Urinary bladder (tissue), 4 donors: ENCODE measurements at places on chromosomes 16 and 17. TPM values are rescaled to one million over a fixed set of nuclear protein-coding genes. Genes with fewer than 3 reads are reported as not detected.

The RUNDC3A gene
- 2.0 TPM for total RNA-seq

The MYO15A gene
- total RNA-seq = 1.2 TPM

The ZKSCAN2 gene
- 6.8 TPM for total RNA-seq

The MYH11 gene
- 1,069 TPM for total RNA-seq

The CA10 gene
- total RNA-seq = 2.2 TPM

- DNase-seq = no peak
Measured at GRCh38 chr17:28471531-28472342, 1.7 kb upstream of the SLC13A2 start.

DNA sequence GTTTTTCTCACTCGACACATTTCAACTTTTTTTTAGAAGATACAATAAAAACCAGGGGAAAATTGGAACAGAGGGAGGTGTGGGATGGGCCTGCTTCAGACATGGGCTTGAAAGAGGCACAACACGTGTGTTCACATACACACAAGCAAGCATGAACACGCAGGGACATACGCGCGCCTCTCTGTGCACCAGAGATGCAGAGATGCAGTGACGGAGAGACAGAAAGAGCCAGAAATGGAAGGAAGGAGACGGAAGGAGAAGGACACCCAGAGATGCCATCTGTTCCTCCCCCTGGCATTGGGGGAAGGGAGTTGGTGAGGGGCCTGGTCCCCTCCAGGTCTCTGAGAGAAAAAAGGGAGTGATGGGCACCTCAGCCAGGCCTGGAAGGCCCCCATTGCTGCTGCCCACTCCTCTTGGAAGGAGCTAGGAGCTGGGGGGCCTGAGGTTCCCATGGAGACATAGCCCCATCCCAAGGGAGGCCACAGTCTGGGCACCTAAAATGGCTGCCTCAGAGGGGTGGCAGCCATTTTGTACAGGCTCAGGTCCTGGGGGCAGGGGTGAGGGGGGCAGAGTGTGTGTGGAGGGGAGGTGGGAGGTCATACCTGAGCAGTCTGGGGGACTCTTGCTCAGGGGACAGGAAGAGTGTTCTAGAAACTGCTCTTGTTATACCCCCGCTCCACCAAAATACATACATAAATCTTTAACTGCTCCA is 3.8 kb upstream of the NEUROD2 start:
- DNase-seq = no peak

GRCh38 chr16:31157136-31157535 is 7.3 kb upstream of the PRSS36 start:
- DNase-seq = no peak

DNA sequence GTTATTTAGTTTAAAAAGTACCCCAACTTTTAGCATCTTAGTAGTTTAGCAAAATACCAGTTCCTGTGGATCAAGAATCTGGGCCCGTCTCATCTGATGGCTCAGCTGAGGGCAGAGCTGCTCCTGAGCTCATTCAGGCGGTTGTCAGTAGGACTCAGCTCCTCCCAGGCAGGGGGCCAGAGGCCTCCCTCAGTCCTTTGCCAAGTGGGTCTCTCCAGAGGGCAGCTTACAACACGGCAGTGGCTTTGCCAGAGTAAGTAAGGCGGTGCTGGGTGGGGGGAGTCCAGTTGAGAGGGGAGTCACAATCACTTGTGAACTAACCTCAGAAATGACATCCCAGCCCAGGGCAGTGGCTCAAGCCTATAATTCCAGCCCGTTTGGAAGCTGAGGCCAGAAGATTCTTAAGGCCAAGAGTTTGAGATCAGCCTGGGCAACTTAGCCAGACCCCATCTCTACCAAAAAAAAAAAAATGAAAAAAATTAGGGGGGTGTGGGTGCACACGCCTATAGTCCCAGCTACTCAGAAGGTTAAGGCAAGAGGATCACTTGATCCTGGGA is 81.5 kb upstream of the MED9 start:
- DNase-seq = no peak

DNA sequence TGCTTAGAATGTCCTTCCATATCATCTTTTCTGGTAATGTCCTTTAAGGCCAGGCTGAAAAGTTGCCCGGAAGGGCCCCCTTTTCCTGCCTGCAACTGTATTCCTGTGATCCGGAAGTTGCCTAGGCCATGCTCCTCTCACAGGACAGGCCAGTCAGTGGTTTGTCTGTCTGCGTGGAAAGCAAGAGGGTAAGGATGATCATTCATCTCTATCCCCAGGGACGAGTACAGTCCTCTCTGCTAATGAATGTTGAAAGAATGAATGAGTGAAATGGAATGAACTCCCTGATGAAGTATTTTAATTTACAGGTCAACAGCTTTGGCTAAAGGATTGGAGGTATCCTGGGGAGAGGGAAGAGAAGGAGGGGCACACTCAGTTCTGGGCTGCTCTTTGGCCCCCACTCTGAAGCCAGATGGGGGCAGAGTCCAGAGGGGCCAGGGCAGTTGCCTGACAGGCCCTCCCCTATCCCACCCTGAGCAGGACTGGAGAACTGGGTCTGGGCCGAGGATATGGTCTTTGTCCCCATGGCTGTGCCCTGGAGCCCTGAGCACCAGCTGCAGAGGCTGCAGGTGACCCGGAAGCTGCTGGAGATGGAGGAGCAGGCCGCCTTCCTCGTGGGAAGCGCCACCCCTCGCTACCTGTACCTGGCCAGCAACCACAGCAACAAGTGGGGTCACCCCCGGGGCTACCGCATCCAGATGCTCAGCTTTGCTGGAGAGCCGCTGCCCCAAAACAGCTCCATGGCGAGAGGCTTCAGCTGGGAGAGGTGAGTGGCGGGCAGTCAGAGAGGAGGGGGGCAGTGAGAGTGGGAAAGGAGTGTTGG is 3.2 kb downstream of the AOC3 start:
- DNase-seq = no peak

DNA sequence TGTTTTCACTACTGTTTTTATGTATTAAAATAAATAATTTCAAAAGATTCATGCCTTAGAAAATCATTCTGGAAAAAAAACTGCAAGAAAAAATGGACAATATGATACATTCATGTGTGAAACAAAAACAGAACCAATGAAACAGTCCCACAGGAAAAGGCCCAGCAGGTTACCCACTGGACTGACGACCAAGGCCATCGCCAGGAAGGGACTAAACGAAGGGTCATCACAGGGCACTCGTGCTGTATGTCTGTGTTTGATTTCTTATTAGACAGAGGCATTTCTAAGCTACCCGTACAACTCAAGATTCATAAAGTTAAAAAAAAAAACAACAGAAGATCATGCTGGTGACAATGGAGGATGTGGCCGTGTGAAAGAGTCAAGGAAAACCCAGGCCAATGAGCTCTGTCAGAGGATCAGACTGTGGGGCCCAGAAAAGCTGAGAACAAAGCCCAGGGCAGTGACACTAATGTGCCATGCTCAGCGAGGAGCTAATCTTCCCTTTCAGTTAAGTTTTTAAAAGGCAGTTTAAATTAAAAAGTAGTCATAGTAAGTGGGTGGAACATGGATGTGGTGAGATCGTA is 31.8 kb downstream of the NSMCE1 start:
- DNase-seq = no peak

- no peak for DNase-seq
Measured at GRCh38 chr17:66746736-66747135, 88.2 kb upstream of the CACNG5 start.

DNA sequence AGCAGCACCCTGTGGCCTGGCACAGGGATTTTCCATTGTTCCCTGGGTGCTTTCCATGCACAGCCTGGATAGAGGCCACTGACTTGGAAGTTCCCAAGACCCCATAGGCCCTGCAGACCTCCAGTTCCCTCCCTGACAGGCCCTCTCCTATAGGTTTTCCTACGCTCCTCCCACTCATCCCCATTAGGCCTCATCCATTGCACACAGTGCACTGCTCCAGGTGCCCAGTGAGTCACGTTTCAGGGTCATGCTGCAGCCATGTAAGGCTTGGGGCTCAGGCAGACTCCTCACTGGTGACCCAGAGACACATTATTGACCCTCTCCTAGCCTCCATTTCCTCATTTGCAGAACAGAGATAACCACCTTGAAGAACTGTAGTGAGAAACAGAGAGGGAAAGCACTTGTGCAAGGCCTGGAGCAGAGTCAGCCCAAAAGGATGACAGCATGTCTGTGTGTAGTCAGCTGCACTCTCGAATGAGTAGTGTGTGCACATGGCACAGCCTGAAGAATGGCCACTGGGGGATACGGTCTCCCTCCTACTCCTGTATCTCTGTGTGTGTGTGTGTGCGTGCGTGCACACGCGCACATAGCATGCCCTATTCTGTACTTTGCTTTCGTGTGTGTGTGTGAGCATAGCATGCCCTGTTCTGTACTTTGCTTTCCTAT is 26.8 kb downstream of the DRC3 start:
- no peak for DNase-seq

DNA sequence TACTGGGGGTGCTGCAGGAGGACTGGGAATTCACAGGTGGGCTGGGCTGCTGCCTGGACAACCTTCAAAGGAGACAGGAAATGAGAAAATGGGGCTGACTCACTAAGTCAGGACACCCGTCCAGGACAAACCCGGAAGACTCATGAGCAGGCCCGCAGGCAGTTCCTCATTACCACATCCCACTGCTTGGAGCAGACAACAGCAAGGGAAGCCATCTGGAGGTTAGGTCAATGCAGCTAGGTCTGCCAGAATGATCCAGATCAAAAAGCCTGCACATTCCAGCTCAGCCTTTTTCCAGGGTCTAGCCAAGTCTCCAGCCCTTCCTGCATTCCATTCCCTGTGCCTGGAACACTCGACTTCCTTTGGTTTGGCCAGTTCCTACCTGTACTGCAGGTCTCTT is 536.5 kb upstream of the CDH11 start:
- DNase-seq = no peak

GRCh38 chr17:80644536-80644935 is 99.9 kb downstream of the RPTOR start:
- no peak for DNase-seq
